Glutamatergic neuron (in vitro differentiated cells): ENCODE measurements at places on chromosomes 16 and 17. TPM values are rescaled to one million over a fixed set of nuclear protein-coding genes. Genes with fewer than 3 reads are reported as not detected.

The EPOP gene
- 2.0 TPM for total RNA-seq

- no peaks in the 10 kb centered on the region for H3K36me3 ChIP-seq
- peak; percentile 4 for DNase-seq
- peaks cover 35% of the 10 kb centered on the region for H3K4me1 ChIP-seq
- H3K27me3 ChIP-seq: peaks cover 6% of the 10 kb centered on the region
- peak overlapping the region; percentile 9 for H3K27ac ChIP-seq
These were observed 207.2 kb downstream of the C16orf78 start for GRCh38 chr16:49580751-49581303.

DNA sequence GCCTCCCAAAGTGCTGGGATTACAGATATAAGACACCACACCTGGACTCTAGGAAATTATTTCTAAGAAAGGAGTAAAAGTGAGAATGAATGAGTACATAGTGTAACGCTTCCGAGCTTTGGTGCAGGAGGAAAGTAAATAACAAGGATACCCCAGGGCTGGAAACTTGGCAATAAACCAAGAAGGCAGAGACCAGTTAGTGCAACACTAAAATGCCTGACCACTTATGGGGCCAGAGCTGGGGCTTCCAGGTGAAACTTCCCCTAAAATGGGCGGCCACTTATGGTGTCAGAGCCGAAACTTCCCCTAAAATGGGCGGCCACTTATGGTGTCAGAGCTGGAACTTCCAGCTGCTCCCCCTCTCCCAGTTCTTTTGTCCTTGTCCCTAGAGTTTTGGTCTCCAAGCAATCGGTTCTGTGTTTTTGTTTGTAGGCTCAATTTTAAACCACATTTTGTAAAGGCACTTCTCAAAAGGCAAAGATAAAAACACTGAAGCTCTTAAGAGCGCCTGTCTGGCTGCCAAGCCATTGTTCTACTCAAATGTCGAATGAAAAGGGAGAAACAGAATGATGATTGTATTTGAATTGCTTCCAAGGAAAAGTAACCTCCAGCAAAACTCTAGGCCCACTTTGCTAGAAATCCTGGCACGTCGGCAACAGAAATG lies 63.9 kb downstream of the NXN start:
- H3K27ac ChIP-seq: peak overlapping the region; percentile 98
- peaks cover 31% of the 10 kb centered on the region for H3K4me1 ChIP-seq

- peak overlapping the region; percentile 91 for H3K27ac ChIP-seq
- H3K4me3 ChIP-seq: no peak overlapping the region
- peak; percentile 20 for DNase-seq
- H3K4me1 ChIP-seq: peaks cover 9% of the 10 kb centered on the region
These were observed 375.0 kb upstream of the RBFOX1 start for GRCh38 chr16:6957681-6958080.

GRCh38 chr17:17931159-17931558 lies 41.0 kb downstream of the TOM1L2 start:
- no peak for DNase-seq
- peaks cover 2% of the 10 kb centered on the region for H3K27me3 ChIP-seq

The HASPIN gene
- 2.3 TPM for total RNA-seq

GRCh38 chr17:57868007-57868909 lies 18.4 kb upstream of the MRPS23 start:
- peak overlapping the region; percentile 68 for H3K4me3 ChIP-seq
- H3K27me3 ChIP-seq: peaks cover 8% of the 10 kb centered on the region
- H3K4me1 ChIP-seq: peaks cover 33% of the 10 kb centered on the region

The ST6GALNAC2 gene
- total RNA-seq: 0.32 TPM

GRCh38 chr17:65340401-65340800 lies 203.2 kb downstream of the RGS9 start:
- peaks cover 2% of the 10 kb centered on the region for H3K27me3 ChIP-seq
- no peak overlapping the region for H3K4me3 ChIP-seq
- H3K36me3 ChIP-seq: no peaks in the 10 kb centered on the region
- no peaks in the 10 kb centered on the region for H3K4me1 ChIP-seq

DNA sequence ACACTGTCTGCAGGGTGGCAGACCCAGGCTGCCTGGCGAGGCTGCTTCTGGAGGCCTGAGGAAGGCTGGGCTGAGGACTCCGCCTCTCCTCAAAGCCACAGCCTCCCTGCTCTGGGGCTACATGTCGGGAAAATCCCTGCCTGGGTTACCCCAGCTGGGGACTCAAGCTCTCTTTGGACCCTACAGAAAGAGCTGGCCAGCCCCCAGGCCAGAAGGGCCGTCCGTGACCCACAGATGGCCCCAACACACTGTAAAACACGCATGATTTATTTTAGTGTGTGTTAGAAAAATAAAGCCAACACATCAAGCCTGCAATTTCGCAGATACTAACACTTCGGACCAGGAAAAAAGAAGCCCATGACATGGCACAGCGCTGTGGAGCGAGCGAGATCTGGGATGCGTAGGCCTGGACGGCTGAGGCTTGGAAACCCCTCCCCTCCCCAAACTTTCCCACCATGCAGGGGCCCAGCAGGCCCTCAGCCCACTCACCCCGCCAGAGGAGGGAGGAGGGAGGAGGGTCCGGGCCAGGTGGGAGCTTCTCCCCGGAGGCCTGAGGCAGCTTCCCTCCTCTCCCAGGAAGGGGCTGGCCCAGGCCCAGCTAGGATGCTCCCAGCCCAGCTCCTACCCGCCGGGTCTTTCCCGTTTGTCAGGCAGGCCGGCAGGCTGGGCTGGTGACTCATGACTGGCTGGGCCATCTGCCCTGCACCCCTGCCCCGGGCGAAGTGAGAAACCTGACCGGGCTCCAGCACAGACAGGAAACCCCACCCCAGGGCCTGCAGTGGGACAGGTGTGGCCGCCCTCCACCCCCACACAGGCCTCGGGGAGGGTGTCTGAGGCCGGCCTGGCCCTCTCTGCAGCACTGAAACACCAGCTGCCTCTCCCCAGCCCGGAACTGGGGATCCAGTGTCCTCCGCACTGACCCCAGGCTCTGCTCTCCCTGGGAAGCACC lies 34.1 kb upstream of the SLC38A10 start:
- H3K27ac ChIP-seq: peak overlapping the region; percentile 89
- no peaks in the 10 kb centered on the region for H3K36me3 ChIP-seq
- peaks cover 5% of the 10 kb centered on the region for H3K27me3 ChIP-seq
- peak; percentile 84 for DNase-seq
- H3K4me1 ChIP-seq: peaks cover 18% of the 10 kb centered on the region
- peak overlapping the region; percentile 62 for H3K4me3 ChIP-seq

The C17orf67 gene
- not detected for total RNA-seq

The GRAP gene
- total RNA-seq: 0.64 TPM

DNA sequence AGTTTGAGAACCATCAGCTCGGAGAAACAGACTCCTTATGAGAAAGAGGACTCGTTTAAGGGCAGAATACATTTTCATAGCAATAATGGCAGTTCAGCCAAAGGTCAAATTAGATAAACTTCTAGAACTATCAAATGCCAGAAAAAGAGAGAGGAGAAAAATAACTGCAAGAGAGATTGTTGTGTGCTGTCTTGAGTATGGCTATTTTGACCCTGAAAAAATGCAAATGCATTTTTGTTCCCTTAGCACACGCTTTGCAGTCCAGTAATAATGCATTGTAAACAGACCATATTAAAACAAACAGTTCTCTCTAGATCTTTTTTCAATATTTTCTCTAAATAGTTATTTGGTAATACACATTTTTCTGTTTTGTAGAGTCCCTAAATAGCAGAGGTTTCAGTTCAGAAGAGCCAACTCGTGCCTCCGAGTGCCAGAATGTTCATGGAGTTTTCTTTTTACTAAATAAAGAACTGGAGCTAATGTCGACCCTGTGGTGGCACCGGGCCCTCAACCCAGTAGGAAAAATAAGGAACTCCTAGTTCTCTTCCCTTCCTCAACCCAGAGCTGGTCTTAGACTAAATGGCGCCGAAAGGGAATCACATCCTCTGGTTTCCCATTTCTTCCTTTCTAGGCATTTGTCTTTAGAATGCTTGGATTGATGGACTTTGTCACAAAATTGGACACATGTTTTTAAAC lies 298.0 kb downstream of the MAP2K4 start:
- H3K27ac ChIP-seq: no peak overlapping the region
- no peaks in the 10 kb centered on the region for H3K27me3 ChIP-seq
- H3K4me3 ChIP-seq: no peak overlapping the region
- no peaks in the 10 kb centered on the region for H3K4me1 ChIP-seq

The CTRB1 gene
- not detected for total RNA-seq

GRCh38 chr16:56532714-56533113 lies 12.9 kb upstream of the BBS2 start:
- no peak overlapping the region for H3K4me3 ChIP-seq
- no peak overlapping the region for H3K27ac ChIP-seq
- H3K4me1 ChIP-seq: no peaks in the 10 kb centered on the region
- no peaks in the 10 kb centered on the region for H3K36me3 ChIP-seq
- DNase-seq: no peak

- no peak overlapping the region for H3K27ac ChIP-seq
- H3K4me3 ChIP-seq: no peak overlapping the region
- no peaks in the 10 kb centered on the region for H3K27me3 ChIP-seq
- peaks cover 3% of the 10 kb centered on the region for H3K4me1 ChIP-seq
- H3K36me3 ChIP-seq: no peaks in the 10 kb centered on the region
- no peak for DNase-seq
These were observed 59.8 kb upstream of the SMIM36 start for GRCh38 chr17:55571095-55571494.

DNA sequence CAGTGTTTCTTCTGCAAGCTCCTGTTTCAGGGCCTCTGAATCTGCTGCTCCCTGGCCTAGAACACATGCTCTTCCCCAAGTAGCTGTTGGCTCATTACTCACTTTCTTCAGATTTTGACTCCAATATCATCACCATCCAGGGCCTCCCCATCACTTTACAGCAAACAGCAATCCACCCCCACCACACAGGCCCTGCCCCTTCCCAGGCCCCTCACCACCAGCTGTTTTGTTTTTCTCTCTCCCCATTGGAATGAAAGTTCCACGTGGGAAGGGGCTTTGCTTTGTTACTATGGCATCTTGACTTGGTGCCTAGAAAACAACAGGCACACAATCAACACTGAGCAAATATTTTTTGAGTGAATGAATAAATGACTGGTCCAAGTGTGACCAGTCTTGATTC lies 4.0 kb downstream of the TMEM170A start:
- peaks cover 3% of the 10 kb centered on the region for H3K27me3 ChIP-seq
- H3K36me3 ChIP-seq: no peaks in the 10 kb centered on the region
- peak overlapping the region; percentile 67 for H3K4me3 ChIP-seq
- DNase-seq: no peak
- peak overlapping the region; percentile 88 for H3K27ac ChIP-seq

The PLA2G10 gene
- not detected for total RNA-seq

DNA sequence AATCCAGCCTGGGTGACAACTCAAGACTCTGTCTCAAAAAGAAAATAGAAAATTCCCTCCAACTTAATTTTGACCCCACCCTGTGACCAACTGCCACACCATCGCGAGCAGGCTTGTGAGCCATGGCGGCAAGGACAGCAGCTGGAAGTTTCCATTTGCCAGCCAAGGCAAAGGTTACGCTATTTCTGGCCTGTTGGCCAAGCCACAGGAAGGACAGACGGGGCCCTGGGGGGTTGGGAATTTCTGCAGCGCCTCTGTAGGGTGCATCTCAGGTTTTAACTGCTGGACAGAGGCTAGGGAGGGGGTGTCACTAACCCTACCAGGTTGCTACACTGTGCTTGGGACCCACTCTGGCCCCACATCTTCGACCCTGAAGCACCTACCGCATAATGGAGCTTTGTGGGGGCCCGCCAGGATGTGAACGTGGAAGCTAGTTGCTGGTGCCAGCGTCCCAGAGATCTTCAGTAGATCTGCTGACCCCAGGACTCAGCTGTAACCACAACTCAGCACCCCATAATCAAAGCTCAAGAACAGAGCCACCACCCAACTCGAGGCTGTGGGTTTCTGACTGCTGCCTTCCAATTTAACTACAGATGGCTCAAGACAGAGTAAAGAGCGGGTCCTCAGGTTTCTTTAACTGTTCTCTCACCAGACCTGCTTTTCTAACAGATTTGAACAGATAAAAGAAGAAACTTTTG lies 10.9 kb downstream of the KIFC3 start:
- H3K36me3 ChIP-seq: no peaks in the 10 kb centered on the region
- no peak overlapping the region for H3K4me3 ChIP-seq
- no peak overlapping the region for H3K27ac ChIP-seq
- H3K27me3 ChIP-seq: peaks cover 4% of the 10 kb centered on the region
- no peaks in the 10 kb centered on the region for H3K4me1 ChIP-seq

The GUCY2D gene
- not detected for total RNA-seq

DNA sequence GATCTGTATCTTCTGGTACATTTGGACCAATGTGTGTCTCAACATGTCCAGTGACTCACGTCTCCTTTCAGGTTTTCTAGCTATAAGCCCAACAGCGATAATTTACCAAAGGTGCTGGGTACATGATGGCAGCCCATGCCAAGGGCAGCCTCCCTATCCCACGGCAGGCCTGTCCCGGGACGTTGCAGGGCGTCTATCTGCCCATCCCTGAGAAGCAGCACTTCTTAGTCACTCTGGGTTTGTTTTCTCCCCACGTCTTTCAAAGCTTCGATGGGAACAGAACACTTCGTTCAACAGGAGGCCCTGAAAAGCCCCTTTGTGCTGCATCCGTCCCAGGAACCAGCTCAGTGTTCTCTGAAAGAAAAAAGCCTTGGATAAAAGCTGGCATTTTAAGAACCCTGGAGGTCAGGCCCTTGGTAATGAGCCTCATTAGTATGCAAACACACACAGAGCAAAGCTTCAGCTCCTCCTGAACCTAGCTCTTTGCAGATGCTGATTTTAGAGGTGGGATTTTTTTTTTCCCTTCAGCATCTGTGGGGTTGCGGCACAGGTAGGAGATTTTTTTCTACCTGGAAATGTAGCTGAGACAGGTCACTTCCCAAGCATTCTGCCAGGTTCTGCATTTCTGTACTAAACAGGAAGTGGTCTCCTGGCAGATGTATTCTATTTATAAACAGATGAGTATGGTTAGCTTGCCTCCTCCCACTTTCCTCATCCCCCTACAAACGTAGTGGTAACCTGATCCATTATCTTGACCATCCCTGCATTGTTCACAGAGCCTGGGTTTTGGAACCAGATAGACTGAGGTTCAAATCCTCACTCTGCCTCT lies 17.5 kb upstream of the MT4 start:
- DNase-seq: no peak
- no peaks in the 10 kb centered on the region for H3K36me3 ChIP-seq
- H3K4me3 ChIP-seq: no peak overlapping the region
- H3K27me3 ChIP-seq: peaks cover 5% of the 10 kb centered on the region
- no peak overlapping the region for H3K27ac ChIP-seq
- H3K4me1 ChIP-seq: no peaks in the 10 kb centered on the region

DNA sequence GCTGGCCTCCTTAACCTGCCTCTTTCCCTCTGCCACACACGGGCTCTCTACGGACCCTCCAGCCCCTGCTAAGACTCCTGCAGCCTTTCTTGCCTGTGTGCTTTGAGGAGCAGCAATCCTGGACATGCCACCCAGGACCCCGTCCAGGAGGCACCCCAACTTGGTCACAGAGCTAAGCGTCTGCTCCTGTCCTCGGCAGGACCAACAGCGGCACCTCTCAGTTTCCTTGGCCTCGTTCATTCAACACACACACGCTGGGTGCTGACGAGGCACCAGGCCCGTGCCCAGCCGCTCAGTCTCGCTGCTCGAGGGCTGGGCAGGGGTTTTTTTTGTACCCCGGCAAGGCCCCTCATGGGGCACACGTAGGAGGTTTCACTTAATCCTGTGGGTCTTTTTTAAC lies 15.2 kb downstream of the RPH3AL start:
- H3K27me3 ChIP-seq: peaks cover 9% of the 10 kb centered on the region
- H3K36me3 ChIP-seq: no peaks in the 10 kb centered on the region
- H3K4me1 ChIP-seq: peaks cover 35% of the 10 kb centered on the region
- H3K27ac ChIP-seq: no peak overlapping the region
- peak overlapping the region; percentile 23 for H3K4me3 ChIP-seq

The TMC8 gene
- not detected for total RNA-seq

The KRT25 gene
- total RNA-seq: not detected

- no peak for DNase-seq
- H3K4me1 ChIP-seq: peaks cover 3% of the 10 kb centered on the region
- H3K27ac ChIP-seq: no peak overlapping the region
- no peaks in the 10 kb centered on the region for H3K27me3 ChIP-seq
- H3K4me3 ChIP-seq: no peak overlapping the region
These were observed 20.0 kb downstream of the ADAMTS18 start for GRCh38 chr16:77414752-77415231.
